ENCODE measurements at places on chromosomes 1 and 21.

DNA sequence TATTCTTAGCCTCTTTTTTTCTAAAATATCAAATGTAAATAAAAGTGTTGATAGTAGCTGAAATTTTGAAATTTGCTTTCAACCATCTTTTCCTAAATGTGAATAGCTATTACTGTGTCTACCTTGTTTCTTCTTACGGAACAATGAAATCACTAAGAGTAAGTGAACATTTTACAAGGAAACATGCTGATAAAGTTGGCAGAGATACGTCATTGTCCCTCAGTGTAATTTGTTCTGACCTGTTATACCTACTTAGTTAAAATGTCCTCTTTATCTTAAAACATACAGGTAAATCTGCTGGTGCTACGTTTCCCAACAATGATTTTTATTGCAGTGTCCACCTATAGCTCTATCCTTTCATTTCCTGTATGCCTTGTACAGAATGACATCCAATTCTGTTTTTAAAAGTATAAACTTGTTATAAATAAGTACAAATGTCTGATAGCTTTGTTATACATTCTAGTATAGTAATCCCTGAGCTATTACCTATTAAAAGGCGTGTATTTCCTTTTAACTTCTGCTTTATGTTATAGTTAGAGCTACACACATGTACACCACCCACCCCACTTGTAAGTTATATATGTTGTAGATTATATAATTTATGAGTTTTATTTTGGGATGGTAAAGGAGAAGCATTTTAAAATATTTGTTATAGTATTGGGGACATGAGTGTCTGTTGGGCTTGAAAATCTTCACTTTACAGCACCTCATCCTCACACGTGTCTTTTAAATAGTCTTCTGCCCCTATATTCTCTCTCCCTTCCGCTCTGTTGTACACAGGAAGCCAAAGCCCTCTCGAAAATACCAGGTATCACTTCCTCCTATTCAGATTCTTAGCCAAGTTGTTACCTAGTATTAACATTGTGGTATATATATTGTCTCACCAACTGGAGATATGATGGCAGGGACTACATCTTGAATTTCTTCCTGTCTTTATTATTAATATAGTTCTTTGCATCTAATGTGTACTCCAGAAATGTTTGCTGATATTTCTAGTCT is 25.2 kb downstream of the LAMC1 start:
- DNase-seq, result no peak

DNA sequence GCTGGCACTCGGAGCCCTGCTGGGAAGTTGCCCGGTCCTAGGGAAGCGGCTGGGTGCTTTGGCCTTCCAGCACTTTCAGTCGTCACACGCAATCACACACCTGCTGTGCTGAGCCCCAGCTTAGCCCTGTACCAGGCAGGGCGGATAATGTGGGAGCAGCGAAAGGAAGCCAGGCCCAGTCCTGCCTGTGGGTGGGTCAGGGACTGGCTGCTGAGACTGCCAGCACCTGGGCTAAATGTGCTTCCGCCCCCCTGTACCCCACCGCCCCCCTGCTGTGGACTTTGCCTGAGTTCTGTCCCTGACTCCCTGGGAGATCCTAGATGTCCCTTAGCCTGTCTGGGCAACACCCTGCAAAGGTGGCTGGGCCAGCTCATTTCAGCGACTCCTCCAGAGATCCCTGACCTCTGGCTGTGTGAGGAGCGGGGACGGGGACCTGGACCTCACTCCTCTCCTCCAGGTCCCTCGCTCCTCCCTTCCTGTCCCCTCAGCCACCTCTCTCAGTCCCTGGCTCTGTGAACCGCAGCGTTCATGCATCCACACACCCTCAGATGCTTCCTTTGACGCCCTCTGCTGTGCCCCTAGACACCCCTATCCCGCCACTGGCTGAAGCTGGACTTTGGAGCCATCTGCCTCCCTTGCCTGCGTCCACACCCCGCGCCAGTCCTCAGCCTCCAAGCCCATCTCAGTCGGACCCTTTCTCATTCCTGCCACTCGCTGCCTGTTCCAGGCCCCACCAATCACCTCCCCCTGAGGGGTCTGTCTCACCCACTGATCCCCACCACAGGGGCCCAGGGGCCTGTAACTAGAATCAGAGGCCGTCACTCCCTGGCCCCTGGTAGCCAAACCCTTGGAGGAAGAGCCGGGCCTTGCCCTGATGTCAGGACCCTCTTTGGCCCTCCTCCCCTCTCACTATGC is 1.4 kb downstream of the MMEL1 start:
- no peak for DNase-seq

DNA sequence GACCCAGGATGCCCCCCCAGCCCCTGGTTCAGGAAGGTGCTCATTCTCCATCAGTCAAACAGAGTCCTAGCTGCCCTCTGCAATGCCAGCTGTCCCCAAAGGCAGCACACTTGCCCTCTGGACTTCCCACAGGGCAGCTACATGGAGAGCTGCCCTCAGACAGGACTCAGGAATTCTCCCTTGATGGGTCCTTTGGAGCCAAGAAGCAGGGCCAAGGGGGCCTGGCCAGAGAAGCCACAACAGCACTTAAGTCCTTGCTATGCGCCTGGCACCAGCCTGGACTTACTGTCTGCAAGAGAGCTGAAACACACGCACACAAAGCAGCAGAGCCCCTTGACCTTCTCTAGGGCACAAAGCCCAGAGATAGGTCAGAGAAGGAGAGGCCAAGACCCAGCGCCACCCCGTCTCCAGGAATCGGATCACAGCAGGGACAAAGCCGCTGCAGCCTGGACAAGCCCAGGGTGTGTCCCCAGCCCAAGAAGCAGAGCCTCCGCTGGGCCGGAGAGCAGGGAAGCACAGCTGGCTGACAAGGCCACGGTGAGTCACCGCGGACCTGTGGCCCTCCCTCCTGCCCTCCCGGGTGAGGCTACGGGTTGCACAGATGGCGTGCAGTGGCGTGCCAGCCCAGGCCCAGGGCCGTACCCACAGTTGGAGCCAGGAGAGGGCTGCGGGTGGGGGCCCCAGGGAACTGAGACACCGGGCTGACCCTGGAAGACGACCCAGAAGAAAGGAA is 1.7 kb downstream of the WNT9A start:
- no peak for DNase-seq

- DNase-seq, result no peak
Measured at GRCh38 chr1:85224734-85225623, 24.2 kb upstream of the SYDE2 start.

- DNase-seq, result peak; percentile 54
Measured at GRCh38 chr21:43916691-43917514, 51.9 kb downstream of the AGPAT3 start.

GRCh38 chr1:204325944-204326343 is 33.8 kb downstream of the PLEKHA6 start:
- no peak for DNase-seq

GRCh38 chr1:232732344-232732910 is 72.8 kb upstream of the MAP10 start:
- no peak for DNase-seq

DNA sequence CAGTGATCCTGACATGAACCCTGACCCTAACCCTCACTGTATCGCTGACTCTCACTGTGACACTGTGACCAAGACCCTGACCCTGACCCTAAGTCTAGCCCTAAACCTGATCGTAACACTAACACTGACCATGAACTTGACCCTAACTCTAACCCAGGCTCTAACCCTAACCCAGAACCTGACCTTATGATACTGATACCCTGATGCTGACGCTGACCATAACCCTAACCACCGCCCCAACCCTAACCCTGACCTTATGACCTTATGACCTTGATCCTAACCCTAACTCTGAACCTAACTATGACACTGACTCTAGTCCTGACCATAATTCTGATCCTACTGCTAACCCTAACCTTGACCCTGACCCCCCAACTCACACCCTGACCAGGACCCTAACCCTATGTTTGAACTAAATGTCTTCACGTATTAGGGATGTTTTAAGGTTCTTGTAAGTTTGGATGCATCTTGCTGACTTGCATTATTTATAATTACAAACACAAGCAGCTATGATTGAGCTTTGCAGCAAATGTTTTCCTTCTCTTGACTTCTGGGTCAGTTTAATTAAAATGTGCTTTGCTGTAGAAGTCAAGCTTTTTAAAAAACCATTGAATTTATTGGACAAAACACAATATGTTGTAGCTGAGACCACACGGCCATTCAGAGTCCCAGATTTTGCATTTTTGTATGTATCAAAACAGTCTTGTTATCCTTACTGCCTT is 23.9 kb upstream of the PRSS38 start:
- no peak for DNase-seq

GRCh38 chr1:6519935-6520671 is 28.6 kb upstream of the PLEKHG5 start:
- no peak for DNase-seq

DNA sequence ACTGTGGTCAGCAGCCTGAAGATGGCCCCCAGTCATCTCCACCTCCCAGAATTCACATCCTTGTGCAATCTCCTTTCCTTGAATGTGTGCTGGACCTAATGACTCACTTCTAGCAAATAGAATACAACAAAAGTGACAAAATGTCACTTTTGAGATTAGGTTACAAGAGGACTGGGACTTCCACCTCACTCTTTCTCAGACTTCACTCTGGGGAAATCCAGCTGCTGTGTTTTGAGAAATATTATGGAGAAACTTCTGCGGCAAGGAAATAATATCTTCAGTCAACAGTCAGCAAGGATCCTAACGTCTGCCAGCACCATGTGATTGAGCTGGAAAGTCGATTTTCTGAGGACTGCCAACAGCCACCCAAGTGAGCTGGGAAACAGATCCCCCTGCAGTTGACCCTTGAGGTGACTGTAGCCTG is 70.5 kb upstream of the GADD45A start:
- no peak for DNase-seq

- DNase-seq, result no peak
Measured at GRCh38 chr1:3441410-3441847, 13.0 kb upstream of the ARHGEF16 start.

DNA sequence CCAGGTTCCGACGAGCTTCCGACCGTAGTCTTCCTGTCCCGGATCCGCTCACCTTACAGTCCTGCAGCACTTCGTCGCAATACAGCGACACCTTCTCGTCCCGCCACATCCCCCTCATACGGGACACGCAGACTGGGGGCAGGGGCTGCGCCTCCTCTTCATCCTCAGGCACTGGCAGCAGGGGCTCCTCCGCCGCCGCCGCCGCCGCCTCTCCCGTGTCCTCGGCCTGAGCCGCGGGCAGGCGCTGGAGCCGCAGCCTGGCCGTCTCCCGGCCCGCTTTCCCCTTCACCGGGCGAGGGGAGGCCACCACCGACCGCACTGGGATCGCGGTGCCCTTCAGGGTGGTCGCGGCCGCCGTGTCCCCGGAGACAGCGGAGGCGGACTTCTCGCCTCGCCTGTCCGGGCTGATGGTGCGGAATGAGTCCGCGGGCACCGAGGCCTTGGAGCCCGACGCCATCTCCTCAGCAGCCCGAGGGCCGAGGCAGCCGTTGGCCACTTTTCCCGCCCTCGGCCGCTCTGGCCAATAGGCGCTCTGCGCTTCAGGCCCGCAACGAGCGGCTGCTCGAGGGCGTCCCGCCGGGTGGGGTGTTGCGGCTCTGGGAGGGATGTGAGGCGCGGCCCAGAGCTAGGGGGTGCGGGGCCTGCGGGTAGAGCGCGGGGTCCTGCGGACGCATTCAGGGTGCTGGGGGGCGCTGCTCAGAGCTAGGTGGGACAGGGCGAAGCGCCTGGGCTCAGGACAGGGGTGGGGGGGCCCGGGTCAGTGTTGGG is at the start of gene SHCBP1L:
Gene SHCBP1L (minus strand): TSS at position 490 of the 768 bp plus-strand sequence. CDS start 33 bp downstream, at position 457.
- DNase-seq, result no peak

DNA sequence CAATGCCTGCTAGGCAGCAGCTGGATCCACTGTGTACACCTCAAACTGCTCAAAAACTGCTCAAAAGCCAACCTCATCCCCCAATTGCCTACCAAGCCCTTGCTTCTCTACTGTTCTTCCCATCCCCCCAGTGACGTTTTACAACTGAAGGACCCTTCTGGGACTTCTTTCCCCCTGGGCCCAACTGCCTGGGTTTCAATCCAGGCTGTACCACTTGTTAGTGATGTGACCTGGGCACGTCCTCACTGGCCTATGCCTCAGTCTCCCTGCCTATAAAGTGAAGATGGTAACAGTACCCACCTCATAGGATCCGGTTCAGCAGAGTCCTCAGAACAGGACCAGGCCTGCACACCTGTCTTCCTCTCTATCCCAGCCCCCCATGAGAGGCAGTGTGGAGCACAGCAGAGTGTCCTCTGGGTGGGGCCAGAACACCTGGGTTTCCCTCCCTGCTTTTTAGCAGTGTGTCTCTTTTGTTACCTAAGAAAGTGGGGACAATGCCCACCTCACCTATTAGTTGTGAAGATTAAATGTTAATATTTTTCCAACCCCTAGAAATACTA is 1.9 kb upstream of the TEKT2 start:
- DNase-seq, result no peak

- DNase-seq, result no peak
Measured at GRCh38 chr1:109304226-109304920, 2.4 kb downstream of the MYBPHL start.

- DNase-seq, result no peak
Measured at GRCh38 chr1:99227056-99227897, 37.0 kb upstream of the PLPPR4 start.

DNA sequence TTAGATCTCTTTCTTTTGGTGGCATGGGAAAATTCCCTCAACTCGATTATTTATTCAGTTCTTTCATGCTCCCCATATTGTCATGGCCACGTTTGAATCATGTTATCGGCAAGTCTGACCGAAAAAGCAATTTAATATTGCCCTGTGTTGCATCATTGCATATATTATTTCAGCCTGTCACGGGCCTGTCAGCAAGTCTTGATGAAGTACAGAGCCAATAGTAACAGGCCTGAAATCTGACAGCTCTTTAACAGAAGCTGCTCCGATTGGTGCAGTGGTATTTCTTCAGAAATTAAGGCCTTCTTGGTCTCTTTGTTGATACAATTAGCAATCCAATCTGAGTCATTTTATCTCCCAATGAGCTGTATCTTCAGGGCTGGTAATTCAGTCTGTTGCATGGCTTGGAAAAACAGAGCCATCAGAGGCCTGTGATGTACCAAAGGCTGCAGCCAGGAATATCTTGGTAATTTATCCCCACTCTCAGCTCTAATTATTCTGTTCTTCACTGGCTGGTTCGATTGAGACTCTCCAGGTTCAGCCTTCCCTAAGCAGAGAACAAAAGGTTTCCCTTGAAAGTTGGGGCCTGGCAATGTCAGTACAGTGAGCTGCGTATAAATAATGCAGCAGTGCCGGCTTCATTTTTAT is 149.5 kb downstream of the FGGY start:
- DNase-seq, result no peak

Data from activated CD4-positive, CD25-positive, alpha-beta regulatory T cell treated with anti-CD3 and anti-CD28 coated beads, Interleukin-2, amount 50 U/mL, for 72 hours (primary cell).